ENCODE measurements at places on chromosomes 4 and X.

GRCh38 chrX:97308171-97308570, 424.5 kb downstream of the RPA4 start:
- DNase-seq = no peak

GRCh38 chrX:146907391-146908240, 93.1 kb upstream of the CXorf51A start:
- no peak for DNase-seq

- DNase-seq = no peak
Measured at GRCh38 chrX:92230628-92231027, 451.5 kb downstream of the PCDH11X start.

DNA sequence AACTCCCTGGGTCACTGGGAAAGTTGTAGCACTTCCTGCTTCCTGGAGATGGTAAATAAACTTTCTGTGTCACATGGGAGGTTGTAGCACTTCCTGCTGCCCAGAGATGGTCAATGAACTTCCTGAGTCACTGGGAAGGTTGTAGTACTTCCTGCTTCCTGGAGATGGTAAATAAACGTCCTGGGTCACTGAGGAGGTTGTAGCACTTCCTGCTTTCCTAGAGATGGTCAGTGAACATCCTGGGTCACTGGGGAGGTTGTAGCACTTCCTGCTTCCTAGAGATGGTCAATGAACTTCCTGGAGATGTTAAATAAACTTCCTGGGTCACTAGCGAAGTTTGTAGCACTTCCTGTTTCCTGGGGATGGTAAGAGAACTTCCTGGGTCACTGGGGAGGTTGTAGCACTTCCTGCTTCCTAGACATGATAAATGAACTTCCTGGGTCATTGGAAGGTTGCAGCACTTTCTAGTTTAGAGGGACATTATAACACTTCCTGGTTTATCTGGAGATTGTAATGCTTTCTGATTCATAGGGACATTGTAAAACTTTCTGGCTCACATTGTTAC, 62.3 kb upstream of the CD99 start:
- DNase-seq = no peak

- no peak for DNase-seq
Measured at GRCh38 chrX:134658760-134659023, 421 bp upstream of the PLAC1 start.

DNA sequence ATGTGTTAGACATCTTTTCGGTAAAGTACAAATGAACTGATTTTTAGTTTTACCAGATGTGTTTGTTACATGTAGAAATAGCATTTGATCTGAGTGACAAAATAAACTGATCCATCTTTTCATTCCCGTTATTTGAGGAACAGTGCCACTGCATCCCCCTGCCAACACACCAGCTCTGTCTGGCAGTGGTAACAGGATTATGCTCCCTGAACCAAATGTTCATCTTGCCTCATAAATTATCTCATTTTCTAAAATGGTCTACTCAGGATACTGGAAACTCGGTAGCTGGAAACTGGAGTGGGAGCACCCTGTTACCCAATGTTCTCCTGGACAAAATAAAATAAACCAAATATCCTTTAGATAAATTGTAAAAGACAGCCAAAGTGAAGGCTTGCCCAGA, 171.6 kb downstream of the FAT4 start:
- no peak for DNase-seq

GRCh38 chr4:6688879-6689505, 4.7 kb upstream of the S100P start:
- no peak for DNase-seq

GRCh38 chr4:94131212-94131611, 76.5 kb upstream of the SMARCAD1 start:
- DNase-seq = no peak

DNA sequence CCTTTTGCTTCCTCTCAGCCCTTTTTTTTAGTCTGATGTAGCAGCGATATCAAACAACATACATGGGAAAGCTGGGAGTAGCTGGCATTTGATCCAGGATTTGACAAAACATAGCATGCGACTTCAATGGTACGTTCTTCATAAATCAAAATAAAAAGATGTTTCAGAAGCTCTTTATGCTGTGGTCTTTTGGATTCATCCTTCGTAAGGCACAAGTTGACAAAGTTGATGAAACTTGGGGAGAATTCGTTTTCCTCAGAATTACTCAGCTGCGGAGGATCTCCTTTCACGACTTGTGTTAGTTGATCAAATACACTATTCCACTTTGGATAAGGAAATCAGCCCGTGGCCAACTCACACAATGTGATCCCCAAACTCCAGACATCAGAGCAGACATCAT, 38.1 kb upstream of the CHIC1 start:
- DNase-seq = no peak

GRCh38 chrX:139933904-139934303, 1.1 kb upstream of the ATP11C start:
- no peak for DNase-seq

DNA sequence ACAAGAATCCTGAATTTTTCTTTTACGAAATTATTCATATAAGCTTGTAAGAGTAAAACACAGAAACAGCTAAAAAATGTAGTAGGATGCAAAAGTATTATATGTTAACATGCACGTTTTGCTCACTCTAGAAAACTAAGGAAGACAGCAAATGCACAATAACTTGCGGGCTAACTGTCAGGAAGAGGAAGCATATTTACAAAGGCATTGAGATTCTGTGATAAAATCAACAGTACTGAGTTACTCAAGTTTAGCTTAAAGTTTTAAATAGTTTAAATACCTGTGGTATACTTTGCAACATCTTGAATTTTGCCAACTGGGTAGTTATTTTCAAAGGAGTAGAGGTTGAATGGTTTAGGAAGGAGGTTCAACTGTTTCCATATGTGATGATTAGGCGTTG, 37.0 kb downstream of the SH2D1A start:
- no peak for DNase-seq

- no peak for DNase-seq
Measured at GRCh38 chrX:129696463-129697155, 41.9 kb upstream of the APLN start.

DNA sequence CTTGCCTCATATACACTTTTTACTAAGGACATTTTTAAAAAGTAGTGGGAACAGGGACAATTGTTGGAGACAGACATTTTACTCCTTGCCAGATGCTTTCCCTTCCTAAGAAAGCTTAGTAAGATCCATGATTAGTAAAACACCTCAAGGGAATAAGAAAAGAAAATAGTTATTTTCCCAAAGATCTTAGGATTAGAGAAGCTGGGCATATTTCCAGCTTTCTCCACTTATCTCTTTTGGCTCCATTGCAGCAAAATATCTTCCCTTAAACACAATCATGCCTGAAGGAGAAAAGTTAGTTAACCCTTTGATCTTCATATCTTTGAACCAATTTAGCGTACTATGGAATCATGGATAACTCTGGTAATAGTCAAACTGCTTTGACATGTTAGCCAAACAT, 257.9 kb downstream of the PCDH18 start:
- DNase-seq = no peak

GRCh38 chr4:128844931-128845330, 35.4 kb downstream of the JADE1 start:
- DNase-seq = no peak

DNA sequence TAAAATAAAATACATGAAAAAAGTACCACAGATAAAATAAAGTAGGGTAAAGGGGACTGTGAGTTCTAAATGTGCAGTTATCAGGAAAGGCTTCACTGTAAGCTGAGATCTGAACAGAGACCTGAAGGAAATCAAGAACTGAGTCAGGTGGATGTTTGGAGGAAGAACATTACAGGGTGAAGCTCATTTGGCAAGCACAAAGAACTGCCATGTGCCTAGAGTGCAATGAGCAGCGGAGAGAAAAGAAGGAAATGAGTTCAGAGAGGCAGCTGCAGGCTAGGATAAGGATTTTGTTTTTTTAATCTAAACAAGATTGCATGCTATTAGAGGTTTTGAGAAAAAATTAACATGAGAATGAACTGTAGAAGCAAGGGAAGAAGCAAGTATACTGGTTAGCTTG, 373.1 kb downstream of the STPG2 start:
- DNase-seq = no peak

- DNase-seq = no peak
Measured at GRCh38 chr4:114495471-114495928, 103.1 kb upstream of the UGT8 start.

- no peak for DNase-seq
Measured at GRCh38 chr4:151567056-151567455, 158.1 kb downstream of the FHIP1A start.

GRCh38 chrX:3728454-3728853, 15.0 kb upstream of the PRKX start:
- DNase-seq = no peak

GRCh38 chr4:171793723-171794122, 19.5 kb upstream of the GALNTL6 start:
- no peak for DNase-seq

DNA sequence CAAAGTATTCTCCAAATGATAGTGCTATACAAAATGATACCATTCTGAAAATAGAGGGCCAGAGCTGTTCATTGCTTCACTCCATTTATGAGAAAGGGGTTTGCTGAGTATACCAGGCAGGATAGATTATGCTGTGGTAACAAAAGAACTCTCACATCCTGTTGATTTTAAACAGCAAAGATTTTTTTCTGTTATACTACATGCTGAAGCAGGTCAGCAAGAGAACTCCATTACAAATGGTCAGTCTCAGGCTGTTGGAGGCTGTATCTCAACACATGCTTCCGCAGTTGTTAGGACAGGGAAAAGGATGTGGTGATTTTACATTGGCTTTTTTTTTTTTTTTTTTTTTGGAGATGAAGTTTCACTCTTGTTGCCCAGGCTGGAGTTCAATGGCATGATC, 13.7 kb upstream of the KLHL5 start:
- DNase-seq = no peak

DNA sequence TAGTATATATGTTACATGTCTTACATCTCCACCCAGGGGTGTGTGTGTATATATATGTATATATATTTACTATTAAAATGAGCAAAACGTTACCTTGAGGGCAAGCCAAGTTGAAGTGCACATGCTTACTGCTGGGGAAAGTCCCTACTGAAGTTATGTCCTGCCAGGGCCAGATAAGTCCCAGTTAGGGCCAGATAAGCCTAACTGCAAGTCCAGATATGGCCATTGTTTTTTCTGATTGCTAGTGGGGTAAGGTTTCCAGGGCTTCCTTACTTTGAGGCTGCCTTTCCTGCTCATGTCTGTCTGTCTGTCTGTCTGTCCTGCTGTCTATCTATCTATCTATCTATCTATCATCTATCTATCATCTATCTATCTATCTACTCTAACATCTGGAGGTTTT, 19.3 kb upstream of the ZNF81 start:
- no peak for DNase-seq

DNA sequence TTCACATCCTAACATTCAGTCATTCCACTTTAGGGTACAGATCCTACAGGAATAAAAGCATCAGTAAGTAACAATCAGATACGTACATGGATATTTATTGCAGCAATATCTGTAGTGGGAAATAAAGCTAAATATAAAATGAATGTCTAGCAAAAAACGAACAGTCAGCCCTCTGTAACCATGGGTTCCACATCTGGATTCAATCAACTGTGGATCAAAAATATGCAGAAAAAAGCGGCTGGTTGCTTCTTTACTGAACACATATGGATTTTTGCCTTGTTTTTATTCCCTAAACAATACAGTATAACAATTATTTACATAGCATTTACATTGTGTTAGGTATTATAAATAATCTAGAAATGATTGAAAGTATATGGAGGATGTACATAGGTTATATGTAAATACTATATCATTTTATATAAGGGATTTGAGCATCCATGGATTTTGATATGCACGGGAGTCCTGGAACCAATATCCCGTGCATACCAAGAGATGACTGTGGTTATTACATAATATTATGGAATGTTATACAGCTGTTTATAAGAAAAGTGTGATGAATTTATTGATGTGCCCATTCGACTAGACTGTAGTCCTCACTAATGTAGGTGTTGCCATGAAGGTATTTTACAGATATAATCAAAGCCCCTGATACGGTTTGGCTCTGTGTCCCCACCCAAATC, 132.8 kb downstream of the ARHGEF9 start:
- DNase-seq = no peak

GRCh38 chr4:61517144-61517543, 317.0 kb downstream of the ADGRL3 start:
- DNase-seq = no peak

DNA sequence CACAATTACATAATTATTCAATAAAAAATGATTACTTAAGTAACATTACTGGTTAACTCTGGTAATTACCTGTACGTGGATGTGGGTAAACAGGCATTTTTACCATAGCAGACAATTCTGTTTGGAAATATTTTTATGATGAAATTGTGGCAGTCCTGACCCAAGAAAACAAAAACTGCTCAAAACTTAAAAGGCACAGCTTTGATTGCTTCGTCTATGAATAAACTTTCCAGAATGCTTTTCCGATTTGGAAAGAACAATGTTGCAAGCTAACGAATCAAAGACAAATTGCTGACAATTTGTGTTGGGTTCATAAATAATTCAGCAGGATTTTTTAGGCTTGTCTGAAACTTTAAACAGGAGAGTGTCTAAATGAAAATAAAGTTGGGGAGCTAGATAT, 150.6 kb upstream of the GYPA start:
- DNase-seq = no peak

GRCh38 chr4:145480257-145480656, 1.4 kb upstream of the SMAD1 start:
- DNase-seq = no peak

- DNase-seq = no peak
Measured at GRCh38 chr4:48248559-48248953, 21.1 kb downstream of the TEC start.

DNA sequence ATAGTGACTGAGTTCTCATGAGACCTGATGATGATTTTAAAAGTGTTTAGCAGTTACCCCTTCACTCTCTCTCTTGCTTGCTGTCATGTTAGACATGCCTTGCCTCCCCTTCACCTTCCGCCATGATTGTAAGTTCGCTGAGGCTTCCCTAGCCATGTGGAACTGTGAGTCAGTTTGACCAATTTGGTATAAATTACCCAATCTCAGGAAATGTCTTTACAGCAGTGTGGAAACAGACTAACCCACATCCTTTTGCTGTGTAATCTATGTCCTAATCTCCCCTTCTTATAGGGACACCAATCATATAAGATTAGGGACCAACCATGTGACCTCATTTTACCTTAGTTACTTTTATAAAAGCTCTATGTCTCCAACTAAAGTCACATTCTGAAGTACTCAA, 677.8 kb downstream of the ADGRL3 start:
- DNase-seq = no peak

DNA sequence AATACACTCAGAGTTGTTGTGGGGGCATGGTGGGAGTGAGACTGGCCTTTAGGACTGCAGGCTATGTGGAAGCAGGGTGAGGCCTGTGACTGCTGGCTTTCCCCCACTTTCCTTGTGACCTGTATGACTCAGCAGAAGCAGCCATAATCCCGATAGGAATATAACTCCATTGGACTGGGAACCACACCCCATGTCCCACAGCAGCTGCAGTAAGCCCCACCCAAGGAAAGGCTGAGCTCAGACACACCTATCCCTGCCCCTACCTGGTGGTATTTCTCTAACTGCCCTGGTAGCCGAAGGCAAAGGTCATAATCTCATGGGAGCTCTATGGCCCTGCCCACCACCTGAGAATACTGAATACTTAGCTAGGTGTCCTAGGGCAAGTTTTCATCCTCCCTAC, 169.3 kb downstream of the GC start:
- DNase-seq = no peak

Data from posterior vena cava (tissue), 2 donors.